ENCODE measurements at places on chromosomes 7 and 10.

GRCh38 chr10:774661-775244 is 85.3 kb upstream of the DIP2C start:
- no peak for DNase-seq

DNA sequence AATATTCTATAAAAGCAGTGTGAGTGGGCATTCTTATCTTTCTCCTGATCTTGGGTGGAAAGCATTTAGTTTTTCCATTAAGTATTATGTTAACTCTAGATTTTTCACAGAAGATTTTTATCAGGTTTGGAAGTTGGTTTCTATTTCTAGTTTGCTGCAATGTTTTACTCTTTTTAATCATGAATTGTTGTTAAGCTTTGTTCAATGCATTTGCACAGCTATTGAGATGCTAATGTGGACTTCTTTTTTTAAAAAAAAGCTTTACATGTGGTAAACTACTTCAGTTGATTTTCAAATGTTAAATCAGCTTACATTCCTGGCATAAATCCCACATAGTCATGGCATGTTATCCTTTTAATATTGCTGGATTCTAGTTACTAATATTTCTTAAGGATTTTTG is 363.6 kb upstream of the NRP1 start:
- no peak for DNase-seq

GRCh38 chr7:15424468-15424867 is 137.3 kb downstream of the AGMO start:
- DNase-seq, result no peak

DNA sequence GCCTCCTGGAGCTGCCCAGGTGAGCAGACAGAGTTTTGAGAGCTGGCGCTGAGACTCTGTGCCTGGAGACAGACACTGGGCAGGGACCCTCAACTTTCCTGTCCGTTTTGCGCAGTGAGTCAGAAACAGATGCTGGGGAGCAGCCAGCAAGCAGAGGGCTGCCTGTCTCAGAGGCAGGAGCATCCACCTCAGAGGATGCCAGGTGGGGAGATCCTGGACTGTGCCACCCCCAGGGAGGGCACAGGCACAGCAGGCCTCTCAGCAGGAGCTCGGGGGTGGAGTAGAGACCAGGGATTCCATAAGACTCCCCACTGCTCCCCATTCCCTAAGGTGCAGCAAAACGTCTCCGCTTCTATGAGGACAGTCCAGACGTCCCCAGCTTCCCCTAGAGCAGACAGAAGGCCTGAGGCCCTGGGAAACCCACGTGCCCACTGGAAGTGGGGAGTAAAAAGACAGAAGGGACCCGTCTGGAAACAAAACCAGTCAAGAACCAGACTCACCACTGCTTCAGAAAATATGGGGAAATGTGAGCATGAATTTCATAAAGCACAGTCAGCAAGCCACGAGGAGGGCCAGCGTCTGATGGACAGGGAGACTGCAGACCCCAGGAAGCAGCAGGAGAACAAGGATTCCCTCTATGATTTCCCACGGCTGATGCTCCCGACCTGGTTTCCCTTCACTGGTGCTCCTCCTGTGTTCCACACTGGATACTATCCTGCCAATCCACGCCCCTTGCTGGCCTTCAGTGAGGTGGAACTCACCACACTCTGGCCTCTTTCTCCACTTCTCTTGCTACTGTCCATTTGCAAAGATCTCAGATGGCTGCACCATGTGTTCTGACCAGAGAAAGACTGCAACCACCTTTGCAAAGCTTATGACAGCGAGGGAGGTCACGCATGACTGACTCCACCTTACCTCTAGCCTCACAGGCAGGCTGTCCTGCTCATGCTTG is 151.3 kb upstream of the FAM20C start:
- no peak for DNase-seq

DNA sequence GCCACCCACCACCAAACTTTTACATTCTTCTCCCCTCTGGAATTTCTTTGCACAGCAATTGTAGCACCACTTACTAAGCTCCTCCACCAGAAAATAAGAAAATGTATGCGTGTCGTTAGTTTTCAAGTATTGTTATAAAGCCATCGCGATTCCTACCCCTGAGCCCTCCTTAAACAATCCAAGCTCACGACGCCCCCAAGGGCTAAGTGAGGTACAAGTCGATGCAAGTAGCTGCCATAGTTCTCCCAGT is 1.3 kb downstream of the FRAT2 start:
- no peak for DNase-seq

DNA sequence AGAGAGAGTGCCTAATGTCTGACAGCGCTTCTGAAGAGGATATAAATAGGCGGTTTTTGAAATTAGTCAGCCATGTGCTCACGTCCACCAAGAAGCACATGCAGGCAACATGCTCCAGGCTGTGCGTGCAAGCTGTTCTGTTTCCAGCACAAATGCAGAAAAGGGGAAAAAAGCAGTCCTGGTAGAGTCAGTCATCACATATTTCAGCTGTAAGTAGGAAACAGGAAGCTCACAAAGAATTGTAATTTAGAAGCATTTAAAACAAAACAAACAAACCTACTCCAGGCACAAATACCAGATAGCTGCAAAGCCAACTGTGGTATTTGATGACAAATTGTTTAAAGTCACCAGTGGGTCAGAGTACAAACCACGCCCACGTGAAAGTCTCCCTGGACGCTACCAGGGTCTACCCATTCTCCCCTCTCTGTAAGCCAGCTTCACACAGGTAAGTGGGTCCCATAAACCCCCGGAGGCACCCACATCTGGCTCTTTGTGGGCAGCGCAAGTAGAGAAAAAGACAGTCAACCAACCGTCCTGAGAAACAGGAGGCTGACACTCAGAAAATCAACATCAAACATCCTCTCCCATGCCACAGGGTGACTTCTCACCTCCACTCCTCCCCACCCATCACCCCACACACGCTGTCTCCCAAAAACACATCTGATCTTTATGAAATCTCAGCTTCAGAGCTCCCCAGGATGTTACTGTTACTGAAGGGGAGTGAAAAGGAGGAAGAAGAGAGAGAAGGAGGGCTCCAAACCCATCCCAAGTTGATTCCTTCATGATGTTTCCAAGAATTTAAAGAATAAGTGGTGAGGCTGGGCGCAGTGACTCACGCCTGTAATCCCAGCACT is 186.4 kb downstream of the FAM107B start:
- no peak for DNase-seq

- no peak for DNase-seq
These were observed 27.6 kb upstream of the PIK3AP1 start for GRCh38 chr10:96747734-96748550.

DNA sequence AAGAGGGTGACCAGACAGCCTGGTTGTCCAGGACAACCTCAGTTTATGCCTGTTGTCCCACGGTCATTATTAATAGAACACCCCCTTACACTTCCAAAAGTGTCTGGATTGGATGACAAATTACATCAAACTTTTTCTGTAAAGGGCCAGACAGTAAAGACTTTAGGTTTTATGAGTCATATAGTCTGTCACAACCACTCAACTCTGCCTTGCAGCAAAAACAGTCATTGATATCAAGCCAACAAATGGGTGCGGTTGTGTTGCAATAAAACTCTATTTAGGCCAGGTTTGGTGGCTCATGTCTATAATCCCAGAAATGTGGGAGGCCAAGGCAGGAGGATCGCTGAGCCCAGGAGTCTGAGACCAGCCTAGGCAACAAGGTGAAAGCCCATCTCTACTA is 66.7 kb upstream of the ATP6V0A4 start:
- DNase-seq, result no peak

DNA sequence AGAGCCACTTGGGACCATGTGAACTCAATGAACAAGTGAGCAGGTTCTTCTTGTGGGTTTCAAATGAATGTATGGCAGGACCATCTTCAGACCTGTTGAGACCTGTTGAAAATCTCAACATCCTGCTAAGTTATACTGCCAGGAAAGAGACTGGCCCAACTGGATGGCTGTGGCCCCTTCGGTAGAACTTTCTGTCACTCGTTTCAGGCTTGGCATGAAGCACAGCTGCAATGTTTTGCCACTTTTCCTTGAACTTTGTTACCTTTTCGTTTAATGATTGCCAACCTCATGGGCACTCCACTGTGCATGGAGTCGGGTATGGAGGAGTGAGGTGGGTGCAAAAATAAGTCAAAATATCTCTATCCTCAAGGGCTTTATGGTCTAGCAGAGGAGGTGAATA is 36.7 kb upstream of the SLC35B4 start:
- DNase-seq, result no peak

DNA sequence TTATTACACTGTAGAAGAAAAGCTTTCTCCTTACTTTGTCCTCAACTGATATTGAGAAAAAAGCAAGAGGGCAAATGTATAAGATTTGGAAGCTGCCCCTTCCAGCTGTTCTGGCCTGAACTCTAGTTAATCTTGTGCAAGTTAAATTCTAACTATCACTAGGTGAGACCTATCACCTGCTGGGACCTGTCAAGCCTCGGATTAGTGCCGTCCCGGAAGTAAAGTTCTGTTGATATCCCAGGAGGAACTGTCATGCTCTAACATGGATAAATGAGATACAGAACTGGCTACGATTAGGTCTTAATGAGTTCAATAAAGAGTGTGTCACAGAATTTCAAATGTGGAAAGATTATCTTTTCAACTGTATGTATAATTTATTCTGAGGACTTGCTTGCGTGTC is 1.2 kb upstream of the BPGM start:
- no peak for DNase-seq

GRCh38 chr7:44533301-44534055 is 7.7 kb downstream of the NPC1L1 start:
- DNase-seq, result no peak

DNA sequence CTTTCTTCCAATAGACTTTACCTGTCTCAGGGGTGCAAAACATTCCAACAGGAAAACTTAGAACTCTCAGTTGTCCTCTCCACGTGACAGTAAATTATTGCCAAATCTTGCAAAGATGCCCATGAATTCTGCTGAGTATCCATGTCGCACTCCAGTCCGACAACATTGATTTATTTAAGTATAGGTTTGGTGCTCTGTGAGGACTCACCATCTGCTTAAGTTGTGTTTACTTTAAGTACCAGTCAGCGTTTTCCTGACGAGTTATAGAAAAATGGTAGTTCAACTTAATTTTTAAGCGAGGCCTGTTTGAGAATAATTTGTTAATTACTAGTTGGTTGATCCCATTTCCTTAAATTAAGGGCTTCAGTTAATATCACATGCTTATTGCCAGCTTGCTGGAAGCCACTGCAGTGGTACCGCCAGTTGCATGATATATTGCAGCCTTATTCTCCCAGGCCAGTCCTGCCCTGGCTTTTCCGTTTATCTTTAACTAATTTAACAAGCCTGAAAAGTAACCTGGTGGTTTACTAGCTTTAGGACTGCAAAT is 27.8 kb downstream of the CREB5 start:
- no peak for DNase-seq

- DNase-seq, result no peak
These were observed 123.7 kb downstream of the CNOT4 start for GRCh38 chr7:135386181-135386580.

GRCh38 chr7:2082139-2082998 is 150.4 kb downstream of the MAD1L1 start:
- no peak for DNase-seq
